ENCODE measurements at places on chromosomes 11 and 22. TPM values are rescaled to one million over a fixed set of nuclear protein-coding genes. Genes with fewer than 3 reads are reported as not detected.

Gene GRAP2
- total RNA-seq = 144 TPM

Gene NLRX1
- total RNA-seq = 11.6 TPM

Gene C11orf87
- total RNA-seq = not detected

Gene NAALAD2
- total RNA-seq = not detected

Gene CELSR1
- total RNA-seq = 1.1 TPM

Gene SLC43A3
- total RNA-seq = 9.9 TPM

Gene KRTAP5-9
- total RNA-seq = 0.23 TPM

Gene P2RY6
- not detected for total RNA-seq

Gene BRSK2
- 1.5 TPM for total RNA-seq

Gene OVOL1
- total RNA-seq = 0.13 TPM

Gene KCNE3
- total RNA-seq = not detected

Gene TBX10
- total RNA-seq = not detected

GRCh38 chr11:14506532-14506931, 6.9 kb upstream of the COPB1 start:
- no peaks in the 10 kb centered on the region for H3K27me3 ChIP-seq
- H3K36me3 ChIP-seq = peaks cover 17% of the 10 kb centered on the region
- DNase-seq = no peak

DNA sequence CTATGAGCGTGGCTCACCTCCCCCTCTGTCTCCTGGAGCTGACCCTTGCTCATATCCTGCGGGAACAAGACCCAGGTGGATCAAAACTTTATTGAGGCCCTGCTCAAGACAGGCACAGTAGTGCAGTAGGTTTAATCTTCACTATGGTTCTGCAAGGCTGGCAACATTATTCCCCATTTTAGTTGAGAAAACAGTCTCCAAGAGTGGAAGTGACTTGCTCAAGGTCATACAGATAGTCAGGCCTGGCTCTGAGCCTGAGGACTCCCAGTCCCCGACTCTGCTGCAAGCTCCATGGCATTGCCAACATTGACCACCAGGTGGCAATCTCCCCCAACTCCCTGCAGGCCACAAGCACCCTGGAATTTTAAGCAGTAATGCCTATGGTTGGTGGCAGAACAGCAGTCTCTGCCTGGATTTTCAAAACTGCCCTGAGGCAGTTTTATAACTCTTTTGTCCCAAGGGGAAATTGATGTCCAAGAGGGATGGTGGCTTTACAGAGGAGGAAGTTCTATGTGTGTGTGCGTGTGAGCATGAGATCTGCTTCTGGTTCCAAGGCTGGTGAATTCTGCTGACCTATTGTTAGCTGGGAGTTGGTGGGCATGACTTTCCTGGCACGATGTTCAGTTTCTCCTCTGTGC, 34.1 kb downstream of the NEU3 start:
- no peaks in the 10 kb centered on the region for H3K36me3 ChIP-seq
- H3K27ac ChIP-seq = no peak overlapping the region
- peak; percentile 51 for DNase-seq
- H3K27me3 ChIP-seq = no peaks in the 10 kb centered on the region
- no peaks in the 10 kb centered on the region for H3K4me1 ChIP-seq

- H3K4me3 ChIP-seq = no peak overlapping the region
- H3K4me1 ChIP-seq = no peaks in the 10 kb centered on the region
- no peak overlapping the region for H3K27ac ChIP-seq
Measured at GRCh38 chr11:123507043-123507442, 77.0 kb downstream of the GRAMD1B start.

- no peaks in the 10 kb centered on the region for H3K4me1 ChIP-seq
- no peak for DNase-seq
- H3K27me3 ChIP-seq = no peaks in the 10 kb centered on the region
- no peaks in the 10 kb centered on the region for H3K36me3 ChIP-seq
- no peak overlapping the region for H3K27ac ChIP-seq
Measured at GRCh38 chr11:57100638-57101331, 81.0 kb upstream of the LRRC55 start.

DNA sequence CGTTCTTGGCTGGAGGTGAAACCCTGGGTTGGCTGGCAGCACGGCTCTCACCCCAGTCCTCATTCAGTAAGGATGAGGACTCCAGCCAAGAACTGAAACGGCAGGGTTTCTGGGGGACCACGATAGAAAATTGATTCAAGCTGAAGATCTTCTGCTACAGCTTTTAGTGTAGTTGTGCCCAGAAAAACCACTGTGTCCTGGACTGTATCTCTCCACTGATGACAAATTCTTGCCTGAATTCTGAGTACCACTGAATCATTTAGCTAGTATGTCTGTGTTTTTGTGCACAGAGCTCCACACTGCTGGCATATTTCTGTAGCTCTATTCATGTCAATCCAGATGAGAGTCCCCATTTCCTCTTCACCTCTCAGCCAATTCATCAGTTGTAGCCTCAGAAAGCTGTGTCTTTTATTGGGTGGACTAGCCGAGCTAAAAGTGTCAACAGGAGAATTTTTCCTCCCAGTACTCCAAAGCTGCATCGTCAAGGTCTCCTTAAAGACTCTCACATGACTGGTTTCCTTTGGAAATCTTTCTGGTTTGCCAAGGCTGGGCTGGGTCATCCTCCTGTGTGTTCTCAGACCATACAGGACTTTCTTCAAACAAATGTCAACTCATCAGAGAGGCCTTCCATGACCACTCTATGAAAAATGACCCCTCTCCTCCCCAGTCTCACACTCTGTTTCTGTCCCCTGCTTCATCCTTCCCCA, 144.6 kb downstream of the LDLRAD3 start:
- H3K4me3 ChIP-seq = no peak overlapping the region
- no peak for DNase-seq
- H3K27ac ChIP-seq = no peak overlapping the region
- no peaks in the 10 kb centered on the region for H3K4me1 ChIP-seq
- peaks cover 14% of the 10 kb centered on the region for H3K27me3 ChIP-seq
- H3K36me3 ChIP-seq = no peaks in the 10 kb centered on the region

- no peak for DNase-seq
Measured at GRCh38 chr11:129866311-129866710, 29.1 kb downstream of the NFRKB start.

- H3K4me3 ChIP-seq = no peak overlapping the region
- H3K27me3 ChIP-seq = peaks cover 54% of the 10 kb centered on the region
- no peak overlapping the region for H3K27ac ChIP-seq
- no peaks in the 10 kb centered on the region for H3K4me1 ChIP-seq
- DNase-seq = no peak
Measured at GRCh38 chr22:30453731-30454510, 17.9 kb downstream of the SEC14L3 start.

- no peak overlapping the region for H3K27ac ChIP-seq
- no peaks in the 10 kb centered on the region for H3K36me3 ChIP-seq
- no peak for DNase-seq
- no peaks in the 10 kb centered on the region for H3K27me3 ChIP-seq
Measured at GRCh38 chr11:112525270-112525669, 264.6 kb upstream of the PLET1 start.

DNA sequence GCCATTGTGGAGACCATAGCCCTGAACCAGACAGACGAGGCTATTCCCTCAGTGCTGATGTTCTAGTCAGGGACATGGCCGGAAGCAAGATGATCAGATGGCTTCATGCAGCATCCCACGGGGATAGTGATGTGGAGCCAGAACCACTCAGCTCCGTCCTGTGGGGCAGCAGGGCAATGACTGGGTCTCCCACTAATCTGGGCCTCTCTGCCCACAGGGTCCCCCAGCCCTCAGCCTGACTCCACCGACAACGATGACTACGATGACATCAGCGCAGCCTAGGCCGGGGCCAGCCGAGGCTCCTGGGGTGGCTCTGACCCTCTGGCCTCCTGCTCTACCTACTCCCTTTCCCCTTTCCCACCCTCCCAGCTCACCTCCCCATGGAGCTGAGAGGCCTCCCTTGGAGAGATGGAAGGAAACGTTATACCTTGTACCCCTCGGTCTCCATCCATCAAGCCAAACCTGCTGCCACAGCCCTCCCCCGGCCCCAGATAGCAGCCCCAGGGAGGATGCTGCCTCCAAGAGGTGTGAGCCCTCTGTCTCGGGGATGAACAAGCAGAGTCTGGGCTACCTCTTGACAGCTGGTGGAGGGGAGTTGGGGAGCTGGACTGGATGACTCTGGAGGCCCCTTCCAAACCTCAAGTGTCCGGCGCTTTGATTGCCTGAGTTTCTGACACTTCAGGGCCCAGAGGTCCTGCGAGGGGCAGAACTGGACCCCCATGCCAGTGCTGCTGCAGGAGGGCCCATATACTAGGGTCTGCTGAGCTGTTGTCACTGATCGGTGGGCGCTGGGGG, 47.8 kb downstream of the CD6 start:
- peaks cover 26% of the 10 kb centered on the region for H3K4me1 ChIP-seq
- H3K27ac ChIP-seq = no peak overlapping the region
- no peak overlapping the region for H3K4me3 ChIP-seq
- no peaks in the 10 kb centered on the region for H3K27me3 ChIP-seq
- peaks cover 6% of the 10 kb centered on the region for H3K36me3 ChIP-seq

DNA sequence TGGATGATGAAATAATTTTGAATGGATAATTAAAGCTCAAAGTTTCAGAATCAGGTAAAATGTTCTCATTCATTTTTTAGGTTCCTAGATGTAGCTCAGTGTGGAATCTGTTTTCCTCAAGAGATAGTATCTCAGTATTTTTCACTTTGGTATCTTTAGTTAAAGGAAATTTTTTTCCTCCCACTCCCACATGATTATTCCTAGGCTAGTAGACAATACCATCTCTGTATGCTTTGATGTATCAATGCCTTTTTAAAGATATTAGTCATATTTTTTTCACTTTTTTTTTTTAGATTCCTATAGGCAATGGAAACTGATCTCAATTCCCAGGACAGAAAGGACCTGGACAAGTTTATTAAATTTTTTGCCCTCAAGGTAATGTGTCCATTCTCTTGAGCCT, 26.6 kb downstream of the ATG13 start:
- H3K27me3 ChIP-seq = no peaks in the 10 kb centered on the region
- no peak for DNase-seq
- H3K27ac ChIP-seq = no peak overlapping the region
- H3K4me1 ChIP-seq = peaks cover 2% of the 10 kb centered on the region
- no peak overlapping the region for H3K4me3 ChIP-seq

DNA sequence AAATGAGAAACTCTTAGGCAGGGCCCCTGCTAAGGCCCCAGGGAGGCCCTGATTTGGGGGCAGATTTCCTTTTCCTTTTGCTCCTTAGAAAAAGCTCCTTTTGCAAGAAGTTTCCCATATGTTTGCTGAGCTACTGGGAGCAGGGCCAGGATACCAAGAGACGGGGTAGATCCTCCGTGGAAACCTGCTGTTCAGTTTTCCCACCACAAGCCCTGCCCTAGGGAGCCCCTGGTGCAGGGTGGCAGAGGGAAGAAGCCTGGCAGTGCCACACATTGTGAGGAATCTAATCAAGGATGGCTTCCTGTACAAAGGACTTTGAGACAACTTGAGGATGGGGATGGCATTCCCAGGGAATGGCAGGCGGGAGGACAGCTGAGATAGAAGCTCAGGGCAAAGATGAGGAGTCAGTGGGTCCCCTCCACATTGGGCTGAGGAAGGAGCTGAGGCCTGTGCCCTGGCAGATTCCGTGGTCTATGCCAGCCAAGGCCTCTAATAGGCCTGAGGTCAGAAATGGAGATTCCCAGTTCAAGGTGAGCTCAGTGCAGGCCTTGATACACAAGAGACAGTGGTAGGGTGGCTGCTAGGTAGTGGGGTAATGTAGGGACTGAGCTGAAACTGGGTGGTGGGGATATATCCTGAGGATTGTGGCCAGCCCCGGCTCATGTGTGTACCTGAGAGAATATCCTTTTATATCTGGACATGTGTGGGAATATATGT, 15.0 kb downstream of the TUB start:
- no peak overlapping the region for H3K4me3 ChIP-seq
- H3K27ac ChIP-seq = no peak overlapping the region
- DNase-seq = peak; percentile 1

GRCh38 chr22:26428515-26429457, at the start of gene ASPHD2:
Gene ASPHD2 (plus strand): TSS chr22:26429260. CDS start chr22:26433616, 4,356 bp downstream.
- peaks cover 3% of the 10 kb centered on the region for H3K36me3 ChIP-seq
- no peaks in the 10 kb centered on the region for H3K27me3 ChIP-seq
- peaks cover 3% of the 10 kb centered on the region for H3K4me1 ChIP-seq
- H3K4me3 ChIP-seq = peak within 1 kb of the TSS; percentile 94

DNA sequence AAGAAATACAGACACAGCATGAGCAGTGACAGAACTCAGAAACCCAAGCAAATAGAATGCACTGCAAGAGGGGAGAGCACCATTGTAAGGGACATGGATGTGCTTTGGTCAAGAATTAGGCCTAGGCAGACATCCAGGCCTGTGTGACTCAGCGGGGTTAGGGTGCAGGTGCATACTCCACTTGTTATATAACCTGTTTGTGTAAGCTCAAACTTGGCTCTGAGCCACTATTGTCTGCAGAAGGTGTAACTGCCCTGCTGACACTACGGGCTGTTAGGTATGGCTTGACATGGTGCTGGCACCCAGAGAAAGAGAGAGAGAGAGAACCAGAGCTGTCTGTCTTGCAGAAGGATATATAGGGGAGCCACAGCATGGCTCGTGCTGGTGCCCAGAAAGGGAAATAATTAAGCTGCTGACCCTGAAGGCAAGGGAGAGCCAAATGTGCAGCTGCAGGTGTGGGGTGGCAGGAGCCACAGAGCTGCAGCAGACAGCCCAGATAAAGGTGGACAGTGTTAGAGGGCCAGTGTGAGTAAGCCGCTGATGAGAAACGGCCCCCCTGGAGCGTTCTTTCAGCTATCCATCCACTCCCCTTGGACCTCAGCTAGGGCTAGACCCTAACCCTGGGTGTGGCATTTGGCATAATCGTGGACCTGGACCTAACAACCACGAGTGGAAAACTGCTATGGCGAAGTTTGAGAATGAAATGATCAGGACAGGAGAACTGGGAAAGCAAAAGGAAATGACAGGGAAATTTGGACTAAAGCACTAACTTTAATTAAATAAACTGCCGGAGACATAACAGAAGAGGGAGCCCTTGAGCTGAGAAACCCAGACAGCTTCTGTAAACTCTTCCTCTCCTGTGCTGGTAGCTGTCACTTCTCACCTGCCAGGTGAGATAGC, 253.0 kb upstream of the CCDC179 start:
- no peaks in the 10 kb centered on the region for H3K4me1 ChIP-seq
- H3K27ac ChIP-seq = no peak overlapping the region
- H3K4me3 ChIP-seq = no peak overlapping the region
- DNase-seq = no peak
- no peaks in the 10 kb centered on the region for H3K36me3 ChIP-seq
